ENCODE measurements at places on chromosomes 3 and 15.
A peak's percentile ranks its signal among the peaks of the same experiment; 100 is the strongest.

DNA sequence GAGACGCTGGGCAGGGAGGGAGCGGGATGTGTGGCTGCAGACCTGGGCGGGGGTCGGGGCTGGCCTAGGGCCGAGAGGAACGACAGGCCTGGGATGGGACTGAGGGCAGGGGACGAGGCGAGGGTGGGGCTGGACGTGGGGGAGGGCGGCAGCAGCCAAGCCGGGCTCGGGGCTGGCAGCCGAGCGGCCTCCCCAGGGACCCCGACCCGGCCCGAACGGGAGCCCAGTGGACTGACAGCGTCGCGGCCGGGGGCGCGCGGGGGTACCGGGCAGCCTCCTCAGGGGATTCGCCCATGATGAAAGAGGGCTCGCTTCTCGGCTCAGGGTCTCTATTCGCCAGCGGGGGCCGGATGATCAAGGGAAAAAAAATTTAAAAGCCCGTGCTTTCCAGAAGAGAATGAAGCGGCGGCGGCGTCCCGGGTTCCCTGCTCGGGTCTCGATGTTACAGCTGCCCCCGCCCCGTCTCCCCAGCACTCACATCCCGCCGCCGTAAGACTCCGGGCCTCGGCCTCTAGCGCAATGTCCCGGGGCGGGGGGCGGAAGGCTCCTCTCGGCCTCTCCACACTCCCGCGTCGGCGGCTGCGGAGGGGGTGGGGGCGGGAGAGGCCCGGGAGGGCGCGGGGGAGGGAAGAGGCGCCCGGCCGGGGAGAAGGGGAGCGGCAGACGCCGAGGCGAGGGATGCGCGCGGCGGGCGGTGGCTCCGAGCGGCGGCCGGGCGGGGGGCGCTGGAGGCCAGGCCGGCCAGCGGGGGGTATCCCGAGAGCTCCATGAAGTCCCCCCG is 4.3 kb downstream of the PTH1R start:
- DNase-seq, result no peak

DNA sequence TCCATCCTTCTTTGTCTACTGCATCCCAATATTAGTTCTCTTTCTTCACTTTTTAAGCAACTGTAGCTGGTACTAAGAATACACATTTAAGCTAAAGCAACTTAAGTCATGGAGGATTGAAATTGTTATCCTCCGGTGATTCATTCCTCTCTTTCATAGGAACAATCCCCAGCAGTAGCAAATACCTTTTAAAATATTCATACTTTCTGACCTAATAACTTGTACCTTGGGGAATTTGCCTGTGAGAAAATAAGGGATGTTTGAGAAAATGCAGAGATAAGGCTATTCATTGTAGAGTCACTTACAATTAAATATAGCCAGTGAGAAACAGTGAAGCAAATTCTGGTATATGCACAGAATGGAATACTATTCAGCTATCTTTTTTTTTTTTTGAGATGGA is 66.0 kb downstream of the VPS13C start:
- DNase-seq, result no peak

GRCh38 chr15:68384451-68385239 is 47.3 kb downstream of the ITGA11 start:
- DNase-seq, result no peak

DNA sequence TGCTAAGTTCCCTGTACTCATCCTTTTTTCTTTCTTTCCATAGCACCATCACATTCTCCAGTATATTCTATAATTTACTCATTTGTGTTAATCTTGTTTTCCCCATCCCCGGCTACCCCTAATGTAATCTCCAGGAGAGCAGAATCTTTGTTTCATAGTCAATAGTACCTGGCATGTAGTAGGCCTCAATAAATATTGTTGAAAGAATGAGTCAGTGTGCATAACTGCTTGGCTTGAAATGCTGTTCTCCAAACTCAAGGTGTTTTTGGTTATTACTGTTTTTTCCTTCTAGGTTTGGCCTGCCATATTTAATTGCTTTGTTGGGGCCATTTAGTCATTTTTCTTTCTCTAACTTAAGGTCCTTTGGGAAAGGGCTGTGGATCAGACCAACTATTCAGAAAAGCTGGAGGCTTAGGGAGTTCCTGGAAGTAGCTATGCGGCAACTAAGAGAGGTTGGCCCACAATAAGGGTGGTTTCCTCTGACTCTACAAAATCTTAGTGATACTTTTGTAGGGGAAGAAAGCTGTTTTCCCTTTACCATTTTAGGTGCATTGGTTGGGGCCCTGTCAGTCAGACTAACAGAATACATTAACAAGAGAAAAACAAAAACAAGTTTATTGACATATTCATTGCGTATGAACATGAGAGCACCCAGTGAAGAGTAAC is 28.4 kb downstream of the KAT2B start:
- DNase-seq, result no peak

- DNase-seq, result no peak
Observed at GRCh38 chr3:161008086-161008485, 97.1 kb downstream of the B3GALNT1 start.

DNA sequence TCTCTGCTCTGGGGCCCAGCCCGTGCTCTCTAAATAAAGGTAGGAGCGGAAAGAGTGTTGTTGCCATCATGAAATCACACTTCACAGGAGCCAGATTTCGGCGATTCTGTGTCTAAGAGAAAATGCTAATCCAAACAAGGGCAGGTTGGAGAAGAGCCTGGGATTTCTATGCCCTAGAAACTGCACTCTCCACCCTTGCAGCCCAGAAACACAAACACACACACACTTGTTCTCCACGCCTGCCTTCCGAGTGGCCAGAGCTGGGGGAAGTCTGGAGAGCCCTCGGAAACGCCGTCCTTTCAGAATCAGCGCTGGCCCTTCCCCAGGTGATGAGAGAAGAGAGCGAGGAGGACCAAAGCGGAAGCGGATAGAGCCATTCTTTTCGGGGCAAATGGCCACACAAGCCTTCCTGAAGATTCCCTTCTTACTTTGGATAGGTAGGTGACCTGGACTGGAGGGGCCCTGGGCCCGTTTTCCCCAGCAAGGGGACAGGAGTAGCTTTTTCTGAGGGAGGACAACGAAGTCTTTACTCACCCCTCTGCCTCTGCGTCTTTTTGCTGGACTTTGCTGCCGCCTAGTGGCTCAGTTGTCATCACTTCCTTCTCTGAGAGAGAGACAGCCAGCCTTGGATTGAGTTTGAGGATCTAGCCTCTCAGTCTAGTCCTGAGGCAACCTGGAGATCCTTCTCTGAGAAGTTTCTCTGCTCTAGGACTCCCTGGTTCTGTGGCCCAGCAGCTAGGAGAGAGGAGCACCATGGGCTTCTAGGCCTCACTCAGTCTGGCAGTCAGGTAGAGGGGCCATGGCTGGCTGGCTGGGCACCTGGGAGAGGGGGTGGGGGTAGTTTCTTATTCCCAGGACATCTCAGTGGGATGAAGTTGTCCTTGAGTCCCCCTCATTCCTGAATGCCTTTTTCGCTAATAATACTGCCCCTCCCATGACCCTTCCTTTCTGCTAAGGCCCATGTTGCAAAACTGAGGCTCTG is 37.7 kb downstream of the SENP8 start:
- DNase-seq, result peak; percentile 81

- DNase-seq, result no peak
Observed at GRCh38 chr15:73318463-73319351, 50.1 kb downstream of the HCN4 start.

GRCh38 chr15:81859737-81860516 is 185.9 kb downstream of the MEX3B start:
- no peak for DNase-seq

DNA sequence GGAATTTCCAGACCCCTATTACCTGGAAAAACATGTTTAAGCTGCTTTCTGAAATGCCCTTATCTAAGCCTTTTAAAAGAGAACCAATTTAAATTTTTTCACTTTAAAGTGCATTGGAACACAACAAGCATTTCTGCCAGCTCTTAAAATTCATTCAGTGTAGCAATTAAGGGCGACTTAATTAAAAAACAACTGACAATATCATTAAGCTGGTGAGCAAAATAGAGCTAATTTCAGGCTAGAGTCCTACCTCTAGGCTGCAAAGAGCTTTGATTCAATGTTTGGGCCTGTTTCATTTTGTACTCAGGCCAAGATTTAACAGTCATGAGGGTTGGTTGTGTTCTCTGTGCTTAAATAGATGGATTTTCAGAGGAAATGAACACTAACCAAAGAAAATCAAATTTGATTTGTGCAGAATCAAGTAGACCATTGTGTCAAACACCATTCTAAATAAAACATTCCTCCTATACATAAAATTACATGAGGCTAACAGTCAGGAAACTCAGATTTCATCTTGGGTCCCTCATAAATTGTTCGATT is 114.6 kb downstream of the TMEM108 start:
- DNase-seq, result no peak

GRCh38 chr3:29804044-29804443 is 523.2 kb downstream of the RBMS3 start:
- no peak for DNase-seq

- no peak for DNase-seq
Observed at GRCh38 chr3:157087780-157088600, 72.0 kb downstream of the CCNL1 start.

DNA sequence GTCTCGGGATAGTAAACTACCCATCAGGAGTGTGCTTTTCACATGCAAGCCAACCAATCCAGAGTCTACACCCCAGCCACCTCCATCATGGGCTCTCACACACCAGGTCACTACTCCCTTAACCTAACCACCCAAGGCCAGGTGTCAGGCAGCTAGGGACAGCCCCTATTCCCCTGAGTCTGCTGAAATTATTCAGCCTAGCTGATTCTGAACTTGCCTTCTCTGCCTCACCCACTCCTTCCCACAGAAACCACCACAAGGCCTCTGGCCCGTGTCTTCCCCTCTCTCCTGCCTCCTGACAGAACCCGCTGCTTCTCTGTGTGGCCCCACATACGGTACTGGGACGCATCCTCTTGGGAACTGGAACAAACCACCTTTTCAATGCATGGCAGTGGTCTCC is 82.1 kb downstream of the PCSK6 start:
- no peak for DNase-seq

GRCh38 chr3:5274091-5274490 is 86.6 kb downstream of the EDEM1 start:
- no peak for DNase-seq

DNA sequence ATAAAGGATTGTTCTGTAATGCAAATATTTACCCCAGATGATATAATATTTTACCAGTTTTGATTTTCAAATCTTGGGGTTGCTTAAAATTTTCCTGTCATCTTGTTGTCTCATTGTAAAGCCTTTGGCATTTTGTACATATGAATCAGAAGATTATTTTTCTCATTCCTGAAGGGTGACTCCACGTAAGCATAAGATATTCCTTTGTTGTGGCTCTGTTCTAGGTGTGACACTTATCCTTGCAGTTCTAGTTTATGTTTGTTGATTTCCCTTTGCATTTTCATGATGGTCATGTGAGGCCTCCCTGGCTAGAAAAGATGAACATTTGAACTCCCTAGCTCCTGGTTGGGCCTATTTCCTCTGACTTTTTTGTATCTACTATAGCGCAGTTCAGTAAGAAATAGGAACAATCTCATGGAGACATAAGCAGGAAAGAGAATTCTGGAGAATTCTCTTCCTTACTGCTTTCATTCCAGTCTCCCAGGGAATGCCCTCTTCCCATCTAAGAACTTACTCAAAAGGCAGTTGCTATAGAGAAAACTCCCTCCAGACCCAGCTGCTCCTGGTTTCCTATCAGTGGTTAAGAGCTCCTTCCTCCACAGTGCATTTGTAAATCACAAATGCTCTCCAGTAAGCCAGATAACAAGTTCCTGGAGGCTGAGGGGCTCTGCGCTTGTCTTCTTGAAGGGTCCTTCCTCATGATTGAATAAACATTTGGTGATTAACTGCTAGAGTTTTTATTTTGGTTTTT is 124.7 kb downstream of the WNT5A start:
- no peak for DNase-seq
